ENCODE measurements at places on chromosomes 5 and 9.

GRCh38 chr9:131740898-131741297 lies 1.0 kb upstream of the RAPGEF1 start:
- DNase-seq = no peak

GRCh38 chr9:38680837-38681445 lies 39.0 kb downstream of the FAM240B start:
- no peak for DNase-seq

GRCh38 chr9:76203373-76203772 lies 190.9 kb downstream of the RFK start:
- no peak for DNase-seq

DNA sequence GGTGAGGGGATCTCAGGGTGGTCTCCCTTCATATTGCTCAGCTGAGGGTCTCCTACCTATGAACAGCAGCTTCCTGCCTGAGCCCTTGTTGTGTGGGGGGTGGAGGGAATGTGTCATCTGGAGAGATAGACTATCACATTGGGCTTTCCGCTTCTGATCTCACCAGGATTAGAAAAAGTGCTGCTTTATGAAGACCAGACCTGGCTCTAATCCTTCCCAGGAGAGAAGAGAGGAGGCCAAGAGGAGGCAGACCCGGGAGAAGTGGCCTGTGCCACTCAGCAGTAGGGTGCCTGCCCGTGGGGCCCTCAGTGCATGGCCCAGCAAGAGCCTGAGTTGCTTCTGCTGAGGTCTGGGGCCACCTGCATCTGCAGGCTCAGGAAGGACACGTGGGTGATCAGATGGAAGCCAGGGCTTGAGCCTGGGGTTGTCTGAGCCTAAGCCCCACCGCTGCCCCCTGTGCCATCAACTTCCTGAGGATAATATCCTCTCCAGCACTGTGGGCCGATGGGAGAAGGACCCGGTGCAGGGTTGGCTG lies 22.1 kb upstream of the COL5A1 start:
- no peak for DNase-seq

- no peak for DNase-seq
Measured at GRCh38 chr5:141084487-141084989, 9.9 kb upstream of the PCDHB2 start.

DNA sequence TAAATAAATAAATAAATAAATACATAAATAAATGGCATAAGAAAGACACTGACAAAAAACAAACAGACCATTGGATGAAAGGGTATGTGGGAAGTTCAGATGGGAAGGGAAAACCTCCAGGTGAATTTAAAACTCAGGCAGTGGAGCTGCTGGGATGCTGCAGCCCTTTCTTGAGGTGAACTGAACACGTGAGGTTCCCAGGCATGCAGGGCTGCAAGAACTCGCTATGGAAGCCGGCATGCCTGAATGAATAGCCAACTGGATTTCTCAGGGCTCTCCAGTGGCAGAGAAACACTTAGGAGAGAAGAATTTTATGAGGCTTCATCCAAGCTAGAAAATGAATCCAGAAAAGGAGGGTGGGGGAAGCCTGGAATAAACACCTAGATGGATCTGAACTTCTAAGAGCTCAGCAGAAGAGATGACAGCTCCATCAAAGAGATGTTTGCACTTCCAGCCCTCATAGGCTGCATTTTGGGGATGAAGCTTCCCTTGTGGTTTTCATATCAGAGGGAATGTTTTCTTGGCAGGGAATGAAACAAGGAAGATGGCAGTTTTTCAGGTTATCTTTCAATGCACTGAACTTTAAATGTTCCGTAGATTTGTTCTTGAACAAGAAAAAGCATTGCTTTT lies 224.2 kb upstream of the DAP start:
- DNase-seq = no peak

DNA sequence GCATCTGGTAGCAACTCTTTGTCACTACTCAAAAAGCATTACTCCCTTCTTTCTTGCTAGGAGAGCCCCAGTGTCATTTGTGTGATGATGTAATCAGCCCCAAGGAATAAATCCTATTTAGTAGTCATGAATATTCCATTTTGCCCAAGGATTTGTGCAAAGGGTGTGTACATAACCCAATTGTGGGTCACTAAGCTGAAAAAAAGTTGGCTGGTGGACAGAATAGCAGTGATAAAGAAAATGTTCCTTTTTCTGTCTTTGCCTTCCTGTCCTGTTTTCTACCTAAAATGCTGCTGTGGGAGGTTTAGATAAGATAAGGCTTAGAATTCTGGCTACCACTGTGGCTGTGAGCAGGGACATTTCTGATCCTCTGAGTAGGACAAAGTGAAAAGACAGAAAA lies 223.1 kb upstream of the ITGA1 start:
- DNase-seq = no peak

DNA sequence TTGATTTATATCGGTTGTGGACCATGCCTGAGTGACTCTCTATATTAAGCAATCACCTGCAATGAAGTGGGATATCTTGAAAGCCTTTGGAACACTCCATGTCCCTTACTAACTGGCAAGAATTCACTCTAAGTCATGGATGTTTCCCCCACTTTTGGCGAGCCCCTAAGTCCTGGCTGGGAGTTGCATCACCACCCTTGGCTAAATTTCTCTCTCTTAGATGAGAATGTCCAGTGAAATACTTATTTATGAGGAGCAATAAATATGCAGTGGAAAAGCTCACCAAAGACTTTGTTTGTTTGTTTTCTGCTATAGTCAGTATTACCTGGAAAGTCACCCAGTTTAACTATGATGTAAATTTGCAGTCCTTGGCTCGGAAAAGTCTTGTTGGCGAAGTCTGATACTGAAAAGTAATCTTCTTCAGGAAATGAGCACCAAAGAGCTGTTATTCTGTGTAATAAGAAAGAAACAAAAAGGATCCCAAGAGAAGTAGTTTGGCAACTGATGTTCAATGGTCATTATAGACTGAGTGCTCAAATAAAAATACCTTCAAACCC lies 333.8 kb downstream of the DMRT2 start:
- no peak for DNase-seq

GRCh38 chr5:117675646-117676045 lies 1101.0 kb upstream of the SEMA6A start:
- no peak for DNase-seq

- DNase-seq = no peak
Measured at GRCh38 chr5:160960592-160960991, 108.6 kb upstream of the ATP10B start.

- no peak for DNase-seq
Measured at GRCh38 chr9:84993105-84993504, 323.6 kb downstream of the NTRK2 start.

DNA sequence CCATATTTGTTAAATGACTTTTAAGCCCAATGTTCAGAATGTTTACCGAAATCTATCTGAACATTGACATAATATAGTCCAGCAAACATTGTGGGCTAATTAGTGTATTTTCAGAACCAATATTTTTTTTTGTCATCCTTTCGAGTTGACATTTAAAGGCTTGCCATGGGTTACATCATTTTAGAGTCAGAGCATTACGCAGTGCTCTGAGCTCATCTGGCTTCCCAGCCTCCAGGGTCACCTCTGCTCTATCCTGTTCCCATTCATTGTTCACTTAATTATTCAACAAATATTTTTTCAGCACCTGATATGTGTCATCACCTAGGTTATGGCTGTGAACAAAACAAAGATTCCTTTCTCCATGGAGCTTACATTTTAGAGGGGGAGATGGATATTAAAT lies 80.2 kb downstream of the SREK1 start:
- no peak for DNase-seq
